ENCODE measurements at places on chromosomes 13 and 19.

DNA sequence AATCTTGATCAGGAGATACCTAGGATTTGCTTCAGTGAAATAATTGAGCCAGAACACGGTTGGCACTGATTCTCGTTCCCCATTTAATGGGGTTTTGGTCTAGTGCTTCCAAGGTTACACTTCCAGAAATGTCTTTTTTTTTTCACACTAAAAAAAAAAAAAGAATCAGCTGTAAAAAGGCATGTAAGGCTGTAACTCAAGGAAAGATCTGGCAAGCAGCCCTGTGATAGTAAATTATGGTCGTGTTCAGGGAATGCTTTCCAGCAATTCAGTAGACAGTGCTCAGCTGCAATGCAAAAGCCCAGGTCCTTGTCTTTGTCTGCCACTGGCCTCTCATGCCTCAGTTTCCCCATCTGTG lies 27.2 kb upstream of the NDUFS7 start:
- DNase-seq, result peak; percentile 15

DNA sequence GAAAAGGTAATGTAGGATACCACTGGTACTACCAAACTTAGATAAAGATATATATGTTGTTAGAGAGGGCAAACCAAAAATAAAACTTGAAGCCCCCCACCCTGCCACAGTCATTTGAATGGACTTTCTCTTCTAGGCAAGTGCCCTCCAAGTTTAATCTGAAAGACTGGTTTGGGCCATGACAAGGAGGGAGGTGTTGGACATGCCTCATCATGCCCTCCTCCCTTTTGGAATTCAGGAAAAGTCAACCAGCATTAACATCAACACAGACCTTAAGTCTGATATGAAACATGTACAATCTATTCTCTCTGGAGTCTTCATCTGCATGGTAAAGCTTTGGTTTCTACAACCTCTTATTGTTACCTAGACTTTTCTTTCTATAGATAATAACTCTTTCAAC lies 46.3 kb upstream of the GPR12 start:
- DNase-seq, result no peak

GRCh38 chr13:100809129-100809390 lies 134.5 kb upstream of the TMTC4 start:
- no peak for DNase-seq

- DNase-seq, result no peak
Observed at GRCh38 chr13:104898484-104898883, 1637.0 kb downstream of the EFNB2 start.

DNA sequence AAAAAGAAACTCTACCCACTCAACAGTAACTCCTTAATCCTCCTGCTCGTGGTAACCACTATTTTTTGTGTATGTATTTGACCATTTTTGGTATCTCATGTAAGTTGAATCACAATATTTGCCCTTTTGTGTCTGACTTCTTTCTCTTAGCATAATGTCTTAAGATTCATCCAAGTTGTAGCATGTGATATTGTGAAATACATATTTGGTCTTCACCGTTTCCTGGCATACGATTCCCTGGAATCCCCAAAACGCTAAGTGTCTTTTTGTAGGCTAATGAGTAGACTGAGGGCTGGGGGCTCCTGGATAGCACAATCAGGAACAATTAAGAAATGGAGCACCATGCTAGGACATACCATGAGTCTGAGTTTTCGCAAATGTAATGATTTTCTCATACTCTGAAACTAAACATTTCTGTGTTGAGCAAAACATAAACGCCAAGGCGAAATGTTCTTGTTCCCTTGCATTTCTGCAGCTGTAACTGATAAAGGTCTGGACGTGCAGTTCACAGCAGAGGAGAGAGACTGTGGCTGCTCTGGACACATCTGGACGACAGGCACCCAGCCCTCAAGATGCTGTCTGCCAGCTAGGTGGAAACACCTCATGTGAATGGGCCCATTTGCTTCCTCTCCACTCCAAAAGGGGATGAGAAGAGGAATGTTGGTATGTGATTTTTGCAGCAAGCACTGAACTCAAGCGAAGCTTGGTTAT lies 38.4 kb downstream of the BRD4 start:
- no peak for DNase-seq

DNA sequence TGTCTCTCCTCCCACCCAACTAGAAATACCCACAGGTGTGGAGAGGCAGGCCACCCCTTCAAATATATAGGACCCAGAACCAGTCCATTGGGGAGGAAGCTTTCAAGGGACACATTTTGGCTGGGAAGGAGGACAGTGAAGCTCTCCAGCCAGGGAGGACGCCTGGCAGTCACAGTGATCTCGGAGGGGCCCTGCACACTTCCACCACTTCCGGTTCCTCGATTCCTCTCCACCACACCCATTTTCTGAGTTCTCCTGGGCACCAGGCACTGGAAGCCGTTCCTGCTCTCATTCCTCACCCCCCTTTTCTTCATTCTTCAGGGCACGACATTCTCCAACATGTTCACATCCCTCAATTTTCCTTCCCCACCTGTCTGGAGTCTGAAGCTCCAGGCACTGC lies 30.4 kb upstream of the CEACAM21 start:
- DNase-seq, result no peak

GRCh38 chr13:44884076-44884729 lies 105.1 kb downstream of the NUFIP1 start:
- peak; percentile 85 for DNase-seq

GRCh38 chr19:31274251-31275067 lies 74.8 kb downstream of the TSHZ3 start:
- no peak for DNase-seq

Measured in EL (cell line).